ENCODE measurements at places on chromosomes 5 and 9.
A peak's percentile ranks its signal among the peaks of the same experiment; 100 is the strongest.

DNA sequence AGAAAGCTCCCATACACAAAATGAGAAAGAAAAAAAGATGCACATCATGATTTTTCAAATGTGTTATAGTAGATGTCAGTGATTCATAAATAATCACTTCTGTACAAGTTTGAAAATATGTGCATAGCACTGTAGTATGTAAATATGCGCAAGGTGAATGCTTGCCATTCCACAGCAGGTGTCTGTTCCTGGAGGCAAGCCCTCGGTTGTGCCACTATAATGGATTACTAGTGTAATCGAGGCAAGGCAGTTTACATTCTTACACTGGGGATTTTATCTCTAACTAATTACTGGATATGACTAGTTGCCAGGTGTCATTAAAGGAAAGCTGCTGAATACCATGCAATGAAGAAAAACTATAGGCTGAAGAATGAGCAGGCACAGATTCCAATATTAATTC, 93.6 kb downstream of the ARHGEF28 start:
- no peaks in the 10 kb centered on the region for H3K27me3 ChIP-seq
- H3K4me1 ChIP-seq: no peaks in the 10 kb centered on the region
- no peak overlapping the region for H3K27ac ChIP-seq
- H3K4me3 ChIP-seq: no peak overlapping the region
- no peak for DNase-seq

DNA sequence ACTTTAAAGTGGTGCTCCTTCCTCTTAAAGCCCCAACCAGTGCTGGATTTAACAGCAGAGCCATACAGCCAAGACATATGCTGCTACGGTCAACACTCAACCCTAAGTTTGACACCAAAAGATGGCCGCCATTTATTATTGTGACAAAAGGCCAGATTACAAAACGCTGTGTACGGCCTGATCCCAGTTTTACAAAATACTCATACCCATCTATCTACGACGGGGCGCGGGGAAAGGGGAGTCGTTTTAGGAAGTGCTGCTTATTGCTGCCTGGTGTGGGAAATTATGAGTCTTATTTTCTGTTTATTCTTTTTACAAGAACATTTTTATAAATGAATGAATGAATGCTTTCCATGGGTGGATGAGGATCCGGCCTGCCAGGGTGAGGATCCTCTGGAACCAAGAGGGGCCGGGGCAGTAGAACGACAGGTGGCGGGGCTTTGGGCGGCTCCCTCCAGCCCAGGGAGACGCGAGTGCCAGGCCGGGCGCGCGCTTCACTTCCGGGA, 457 bp upstream of the IDNK start:
- peak overlapping the region; percentile 98 for H3K27ac ChIP-seq
- no peaks in the 10 kb centered on the region for H3K27me3 ChIP-seq
- no peak for DNase-seq
- peaks cover 17% of the 10 kb centered on the region for H3K4me1 ChIP-seq
- no peaks in the 10 kb centered on the region for H3K36me3 ChIP-seq
- peak overlapping the region; percentile 86 for H3K4me3 ChIP-seq

DNA sequence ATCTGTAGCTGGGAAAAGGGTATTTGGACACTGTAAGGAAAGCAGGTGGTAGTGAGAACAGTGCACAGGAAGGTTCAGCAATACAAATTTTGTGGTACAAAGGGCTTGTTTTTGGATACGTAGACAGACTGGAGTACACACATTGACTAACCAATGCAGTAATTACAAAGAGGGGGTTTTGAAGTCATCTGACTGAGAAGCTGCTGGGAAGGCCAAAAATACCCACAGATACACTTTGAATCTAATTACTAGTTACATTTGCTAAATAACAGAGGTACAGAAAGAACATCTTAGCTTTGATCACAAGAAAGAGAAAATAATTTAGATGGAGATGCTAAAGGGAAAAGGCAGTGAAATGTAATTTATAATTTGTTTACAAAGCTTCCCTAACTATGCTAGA, 45.9 kb downstream of the PKD2L2 start:
- H3K27me3 ChIP-seq: no peaks in the 10 kb centered on the region
- H3K4me3 ChIP-seq: no peak overlapping the region
- H3K36me3 ChIP-seq: no peaks in the 10 kb centered on the region
- DNase-seq: no peak
- H3K4me1 ChIP-seq: no peaks in the 10 kb centered on the region
- H3K27ac ChIP-seq: no peak overlapping the region

DNA sequence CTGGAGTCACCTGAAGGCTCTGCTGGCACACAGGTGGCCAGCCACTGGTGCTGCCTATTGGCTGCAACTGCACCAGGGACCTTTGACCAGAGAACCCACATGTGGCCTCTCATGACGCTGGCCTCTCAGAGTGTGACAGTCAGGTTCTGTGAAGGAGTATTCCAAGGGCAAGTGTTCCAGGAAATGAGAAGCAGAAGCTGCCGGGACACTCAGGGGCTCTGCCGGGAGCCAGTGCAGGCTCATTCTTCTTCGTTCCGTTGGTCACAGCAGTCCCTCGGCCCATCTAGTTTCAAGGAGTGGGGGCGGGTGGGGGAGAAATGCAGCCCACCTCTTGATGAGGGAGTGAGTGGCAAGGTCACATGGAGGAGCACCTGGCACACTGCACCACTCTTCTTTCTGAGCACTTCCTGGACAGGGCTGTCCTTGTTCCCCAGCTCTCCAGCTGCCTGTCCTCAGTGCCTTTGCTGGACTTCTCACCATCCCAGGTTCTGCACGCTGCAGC, 237.5 kb downstream of the GADD45G start:
- H3K27ac ChIP-seq: peak overlapping the region; percentile 78
- H3K27me3 ChIP-seq: no peaks in the 10 kb centered on the region
- H3K36me3 ChIP-seq: no peaks in the 10 kb centered on the region
- peak; percentile 62 for DNase-seq
- H3K4me3 ChIP-seq: no peak overlapping the region

DNA sequence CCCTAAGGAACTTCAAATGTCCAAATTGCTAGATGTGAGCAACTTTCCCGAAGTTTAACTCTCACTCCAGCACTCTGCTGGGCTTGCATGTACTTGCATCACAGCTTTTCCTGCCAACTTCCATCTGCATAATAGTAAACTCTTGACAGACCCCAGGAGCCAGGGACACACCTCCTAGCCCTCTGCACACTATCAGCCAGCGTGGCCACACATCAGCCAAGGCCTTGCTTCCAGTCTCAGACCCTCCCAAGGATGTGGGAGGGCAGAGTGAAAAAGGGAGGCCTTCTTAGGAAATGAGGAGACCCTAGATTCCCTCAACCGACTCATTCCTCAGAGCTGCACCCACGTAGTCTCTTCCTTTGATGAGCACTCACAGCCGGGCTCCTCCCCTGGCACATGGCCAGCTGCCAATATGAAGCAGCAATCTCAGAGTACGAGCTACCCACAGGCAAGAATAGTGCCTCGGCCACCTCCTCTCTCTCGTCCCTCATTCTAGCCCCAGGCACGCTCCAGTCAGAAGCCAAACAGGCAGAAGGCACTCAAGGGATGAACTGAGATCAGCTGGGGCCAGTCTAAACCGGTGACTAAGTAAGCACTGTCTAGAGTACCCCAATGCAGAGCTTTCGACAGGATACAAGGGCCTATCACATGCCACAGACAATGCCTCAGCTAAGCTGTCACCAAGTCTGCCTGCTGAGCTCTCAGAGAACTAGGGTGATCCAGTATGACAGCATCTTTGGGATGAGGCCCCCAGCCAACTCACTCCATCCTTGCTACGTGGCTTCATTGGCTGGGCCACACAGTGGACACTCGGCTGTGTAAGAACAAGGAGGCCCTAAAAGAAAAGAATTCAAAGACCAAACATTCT, 2.3 kb downstream of the P4HA2 start:
- DNase-seq: peak; percentile 66
- peak overlapping the region; percentile 84 for H3K27ac ChIP-seq
- H3K36me3 ChIP-seq: no peaks in the 10 kb centered on the region
- H3K4me1 ChIP-seq: peaks cover 26% of the 10 kb centered on the region

DNA sequence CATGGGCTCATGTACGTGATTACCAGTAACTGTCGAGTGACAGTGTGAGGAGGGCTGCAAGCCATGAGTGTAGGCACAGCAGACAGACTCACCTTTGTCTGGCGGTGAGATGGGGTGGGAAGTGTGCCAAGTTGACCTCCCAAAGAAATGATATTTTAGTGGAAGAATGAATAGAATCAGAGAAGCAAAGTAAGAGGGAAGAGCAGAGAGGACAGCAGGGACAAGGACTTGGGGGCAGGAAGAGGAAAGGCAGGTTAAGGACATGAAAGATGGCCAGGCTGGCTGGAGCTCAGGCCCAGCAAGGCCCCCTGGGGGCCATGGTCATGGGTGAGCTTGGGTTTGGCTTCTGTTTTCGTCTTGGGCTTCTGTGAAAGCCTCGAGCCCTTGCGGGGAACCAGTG, 20.2 kb downstream of the TGFBI start:
- H3K36me3 ChIP-seq: no peaks in the 10 kb centered on the region
- H3K27me3 ChIP-seq: no peaks in the 10 kb centered on the region
- no peak for DNase-seq
- no peak overlapping the region for H3K4me3 ChIP-seq

DNA sequence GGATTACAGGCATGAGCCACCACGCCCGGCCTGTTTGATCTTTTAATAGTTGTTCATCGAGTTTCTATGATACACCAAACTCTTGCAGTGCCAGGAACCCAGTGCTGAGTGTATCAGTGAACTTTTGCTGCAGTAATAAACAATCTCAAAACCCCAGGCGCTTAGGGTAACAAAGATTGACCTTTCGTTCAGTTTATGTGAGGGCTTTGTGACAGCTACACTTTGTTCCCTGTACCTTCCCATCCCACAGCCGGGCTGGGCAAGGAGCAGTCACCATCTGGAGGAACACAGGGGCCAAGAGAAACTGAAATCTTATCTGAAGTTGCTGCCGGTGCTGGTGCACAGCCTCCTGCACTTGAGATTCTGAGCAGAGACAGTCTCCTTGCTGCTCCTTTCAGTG, 17.2 kb upstream of the WNK2 start:
- H3K36me3 ChIP-seq: no peaks in the 10 kb centered on the region
- H3K27ac ChIP-seq: no peak overlapping the region
- no peak overlapping the region for H3K4me3 ChIP-seq
- H3K4me1 ChIP-seq: no peaks in the 10 kb centered on the region
- no peaks in the 10 kb centered on the region for H3K27me3 ChIP-seq

Measured in hepatocyte (in vitro differentiated cells).